Stimulated activated CD4-positive, alpha-beta T cell treated with anti-CD3 and anti-CD28 coated beads, Interleukin-12 subunit alpha, Interleukin-12 subunit beta, amount 100 ng/mL, for 48 hours (primary cell): ENCODE measurements at places on chromosomes 11 and 22.

GRCh38 chr11:62055970-62056369 is 67.8 kb upstream of the INCENP start:
- DNase-seq: no peak

- no peak for DNase-seq
Measured at GRCh38 chr11:17568944-17569343, 21.9 kb downstream of the OTOG start.

- no peak for DNase-seq
Measured at GRCh38 chr11:134691985-134692384, 279.9 kb upstream of the B3GAT1 start.

- DNase-seq: no peak
Measured at GRCh38 chr11:20054584-20054983, 105.7 kb downstream of the DBX1 start.

DNA sequence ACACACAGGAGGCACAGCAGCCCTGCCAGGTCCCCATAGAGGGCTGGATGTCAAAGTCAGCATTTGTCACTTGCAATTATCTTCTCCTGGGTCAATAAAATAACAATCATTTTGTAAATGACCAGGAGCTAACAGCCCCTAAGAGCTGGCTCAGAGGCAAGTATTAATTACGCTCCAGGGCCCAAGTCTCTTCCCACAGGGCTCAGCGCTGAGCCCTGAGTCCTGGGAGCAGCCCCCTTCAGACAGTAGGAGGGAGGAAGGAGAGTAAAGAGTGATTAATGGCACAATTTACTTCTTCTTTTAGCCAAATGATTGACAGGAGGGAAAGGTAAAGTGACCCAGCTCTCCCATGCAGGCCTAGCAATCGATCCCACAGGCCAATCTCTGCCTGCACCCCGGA is 99.0 kb upstream of the DRD2 start:
- DNase-seq: no peak

GRCh38 chr22:35622191-35622913 is 5.2 kb upstream of the MB start:
- no peak for DNase-seq

GRCh38 chr11:134181707-134182106 is 42.1 kb downstream of the NCAPD3 start:
- no peak for DNase-seq

DNA sequence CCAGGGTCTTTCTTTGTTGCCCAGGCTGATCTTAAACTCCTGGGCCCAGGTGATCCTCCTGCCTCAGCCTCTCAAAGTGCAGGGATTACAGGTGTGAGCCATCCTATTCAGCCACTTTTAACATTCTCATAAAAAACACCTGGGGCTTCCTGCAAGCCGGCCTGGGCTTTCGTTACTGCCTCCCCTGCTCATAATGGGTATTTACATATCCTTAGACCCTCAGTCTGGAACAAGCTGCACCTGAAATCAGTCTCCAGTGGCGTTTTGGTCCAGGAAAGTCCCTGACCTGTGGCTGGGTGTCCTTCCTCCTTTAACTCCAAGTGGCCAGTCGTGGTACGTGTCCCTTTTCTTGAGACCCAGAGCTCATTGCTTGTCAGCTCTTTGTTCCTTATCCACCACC is 320.7 kb downstream of the TMEM135 start:
- no peak for DNase-seq

DNA sequence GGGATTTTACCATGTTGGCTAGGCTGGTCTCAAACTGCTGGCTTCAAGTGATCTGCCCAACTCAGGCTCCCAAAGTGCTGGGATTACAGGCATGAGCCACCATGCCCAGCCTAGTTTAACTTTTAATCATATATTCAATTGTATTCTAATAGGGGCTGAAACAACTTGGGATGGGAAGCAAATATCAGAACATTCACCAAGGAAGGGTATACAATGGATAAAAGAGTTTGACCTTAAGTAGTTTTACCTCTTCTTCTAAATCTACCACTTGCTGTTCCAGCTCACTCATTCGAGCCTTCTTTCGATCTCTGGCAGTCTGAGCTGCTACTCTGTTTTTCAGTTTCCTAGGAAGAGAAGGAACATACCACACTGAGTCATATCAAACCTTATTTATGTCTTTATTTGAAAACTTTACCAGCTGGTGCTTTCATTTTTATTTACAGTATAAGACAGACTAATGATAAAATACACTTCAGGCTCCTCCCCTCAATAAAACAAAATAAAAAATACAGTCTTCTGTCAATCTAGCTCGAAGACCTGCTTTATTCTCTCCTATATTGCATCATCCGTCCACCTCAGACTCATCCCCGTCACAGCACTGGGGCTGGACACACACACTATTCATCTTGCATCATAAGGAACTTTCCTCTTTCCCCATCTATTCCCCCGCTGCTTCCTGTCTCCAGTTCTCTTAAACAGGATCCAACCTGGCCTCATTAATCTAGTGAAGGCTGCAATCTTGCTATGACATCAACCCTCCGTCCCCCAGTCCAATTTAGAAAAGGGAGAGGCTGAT is 1.4 kb downstream of the XBP1 start:
- no peak for DNase-seq

GRCh38 chr11:95680169-95680929 is 109.2 kb downstream of the FAM76B start:
- DNase-seq: no peak

DNA sequence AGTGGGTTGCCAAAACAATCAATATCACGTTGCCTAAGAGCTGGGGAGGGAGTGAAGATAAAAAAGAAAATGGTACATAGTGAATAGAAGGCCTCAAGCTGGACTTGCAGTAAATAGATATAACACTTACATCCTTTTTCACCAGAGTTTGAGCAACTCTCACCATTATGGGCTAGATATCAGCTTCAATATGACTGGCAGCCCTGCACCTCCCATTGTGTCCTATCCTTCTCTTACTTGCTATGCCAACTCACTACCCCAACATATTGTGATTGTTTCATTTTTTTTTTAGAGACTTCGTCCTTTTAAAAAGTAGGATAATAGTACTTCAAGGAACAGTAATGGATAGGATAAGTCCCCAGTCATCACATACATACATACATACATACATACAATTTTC is 7.4 kb downstream of the HBG1 start:
- no peak for DNase-seq

DNA sequence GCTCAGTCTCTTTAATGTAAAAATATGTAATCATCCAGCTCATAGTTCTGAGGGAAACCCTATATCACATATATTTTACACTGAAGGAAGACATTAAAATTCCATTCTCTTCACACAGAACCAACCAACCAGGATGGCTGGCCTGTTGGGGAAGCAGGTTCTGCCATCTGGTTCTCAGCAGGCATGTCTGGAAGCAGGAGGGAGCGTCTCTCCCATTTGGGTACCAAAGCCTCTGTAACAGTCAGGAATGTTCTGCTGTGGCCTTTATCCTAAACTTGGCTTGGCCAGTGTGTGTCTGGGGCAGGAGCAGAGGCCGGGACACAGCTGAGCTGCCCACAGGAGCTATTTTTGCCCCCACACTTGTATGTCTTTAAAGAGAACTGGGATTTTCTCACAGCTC is 29.2 kb downstream of the SGSM3 start:
- no peak for DNase-seq

GRCh38 chr22:24512043-24512442 is 16.9 kb downstream of the UPB1 start:
- DNase-seq: no peak

DNA sequence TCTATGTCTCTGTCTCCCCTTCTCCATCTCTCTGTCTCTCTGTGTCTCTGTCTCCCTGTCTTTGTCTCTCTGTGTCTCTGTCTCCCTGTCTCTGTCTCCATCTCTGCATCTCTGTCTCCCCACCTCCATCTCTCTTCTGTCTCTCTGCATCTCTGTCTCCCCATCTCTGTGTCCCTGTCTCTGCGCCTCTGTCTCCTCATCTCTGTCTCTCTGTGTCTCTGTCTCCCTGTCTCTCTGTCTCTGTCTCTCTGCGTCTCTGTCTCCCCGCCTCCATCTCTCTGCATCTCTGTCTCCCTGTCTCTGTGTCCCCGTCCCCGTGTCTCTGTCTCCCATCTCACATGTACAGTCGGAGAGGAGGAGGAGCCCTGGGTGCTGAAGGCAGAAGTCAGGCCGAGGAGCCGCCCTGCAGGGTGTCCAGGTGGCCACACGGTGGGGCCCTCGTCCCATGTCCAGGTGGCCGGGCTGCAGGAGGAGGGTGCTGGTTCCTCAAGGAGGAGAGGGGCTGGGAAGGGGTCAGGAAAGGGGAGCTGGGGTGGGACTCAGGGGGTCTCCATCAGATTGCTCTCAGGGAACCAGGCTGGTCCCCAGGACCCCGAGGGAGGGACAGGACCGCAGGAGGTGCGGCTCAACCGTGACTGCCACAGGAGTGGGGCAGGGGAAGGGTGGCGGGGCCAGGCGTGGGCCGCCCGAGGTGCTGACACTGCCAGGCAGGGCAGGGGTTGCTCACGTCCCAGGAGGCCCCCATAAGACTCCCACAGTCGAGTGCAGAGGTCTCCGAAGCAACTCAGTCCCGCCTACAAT is 25.6 kb upstream of the TH start:
- DNase-seq: peak; percentile 52

DNA sequence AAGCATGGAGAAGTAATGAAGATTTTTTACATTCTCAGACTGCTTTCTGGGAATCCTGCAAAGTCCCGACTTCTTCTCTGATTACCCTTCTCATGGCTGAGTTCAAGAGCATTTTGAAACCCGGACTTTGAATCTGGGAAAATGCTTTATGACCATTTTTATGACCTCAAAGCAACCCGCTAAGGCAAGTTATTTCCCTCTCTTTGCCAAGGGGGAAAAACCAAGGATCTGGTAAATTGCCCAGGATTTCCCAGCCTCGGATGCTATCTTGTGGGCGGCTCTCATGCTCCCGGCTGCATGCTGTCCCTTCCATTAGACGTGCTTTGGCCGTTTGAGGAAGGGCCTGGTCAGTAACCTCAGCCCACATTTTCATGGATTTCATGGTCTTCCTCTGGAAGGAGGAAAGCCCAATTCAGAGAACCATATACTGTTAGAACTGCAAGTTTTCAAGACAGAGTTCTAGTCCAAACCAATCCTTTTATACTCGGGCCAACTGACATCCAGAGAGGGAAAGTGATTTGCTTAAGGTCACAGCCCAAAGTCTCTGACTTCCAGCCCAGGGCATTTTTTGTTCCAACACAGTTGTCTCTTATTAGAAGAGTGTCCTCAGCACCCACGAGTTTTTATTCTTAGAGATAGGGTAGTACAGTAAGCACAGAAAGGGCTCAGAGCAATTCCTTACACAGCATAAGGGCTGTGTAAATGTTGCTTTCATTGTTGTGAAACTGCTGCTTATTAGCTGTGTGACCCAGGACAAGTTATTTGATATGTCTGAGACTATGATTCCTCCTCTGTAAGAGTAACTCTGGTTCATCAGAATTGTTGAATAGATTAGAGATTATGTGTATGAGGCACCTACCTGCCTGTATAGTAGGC is 77.4 kb downstream of the NAV2 start:
- DNase-seq: no peak

DNA sequence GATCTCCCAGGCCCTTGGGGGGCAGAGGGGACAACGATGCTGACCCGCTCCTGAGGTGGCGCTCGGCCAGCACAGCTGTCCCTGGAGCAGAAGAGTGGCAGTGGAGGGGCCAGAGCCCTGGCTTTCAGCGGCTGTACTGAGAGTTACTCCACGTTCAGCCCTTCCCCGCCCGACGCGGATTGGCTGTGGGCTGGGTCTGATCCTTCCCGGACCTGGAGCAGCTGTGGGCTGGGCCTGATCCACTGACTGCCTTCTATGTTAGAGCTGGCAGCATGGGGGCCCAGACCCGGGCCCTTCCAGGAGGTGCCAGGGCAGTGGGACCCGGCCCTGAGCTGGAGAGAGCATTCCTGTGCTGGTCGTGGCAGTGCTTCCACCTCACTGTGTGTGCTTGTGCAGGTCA is 27.8 kb downstream of the YWHAH start:
- DNase-seq: no peak

DNA sequence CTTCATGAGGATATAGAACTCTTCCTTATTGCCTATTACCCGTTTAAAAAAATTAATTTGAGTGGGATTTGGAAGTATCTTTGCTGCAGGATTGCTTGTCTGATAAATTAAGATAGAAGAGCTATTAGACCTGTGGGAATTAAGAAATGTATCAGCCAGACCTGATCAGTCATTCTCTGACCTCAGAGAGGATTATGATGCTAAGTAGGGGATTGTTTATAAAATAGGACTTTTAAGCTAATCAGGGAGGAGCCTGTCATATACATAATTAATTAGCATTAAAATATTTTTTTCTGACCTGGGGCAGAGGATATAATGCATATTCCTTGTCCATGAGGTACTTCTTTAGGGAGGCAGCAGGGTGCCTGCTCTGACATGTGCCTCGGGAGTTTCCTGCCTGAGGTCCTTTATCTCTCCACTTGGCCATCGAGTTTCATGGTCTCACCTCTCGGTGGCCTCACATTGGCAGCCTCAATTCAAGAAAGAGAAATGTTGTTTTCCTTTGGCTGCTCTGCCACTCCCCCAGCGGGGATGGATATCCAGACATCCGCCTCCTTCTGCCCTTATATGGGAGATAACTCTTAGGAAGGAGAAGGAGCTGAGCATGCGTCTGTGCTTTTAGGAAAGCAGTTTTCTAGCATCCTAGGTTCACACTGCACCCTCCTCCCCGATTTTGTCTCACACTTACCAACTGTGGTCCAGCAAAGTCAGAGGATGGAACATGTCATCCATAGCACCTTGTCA is 41.1 kb downstream of the DIXDC1 start:
- DNase-seq: no peak

GRCh38 chr11:104142698-104143097 is 21.2 kb downstream of the PDGFD start:
- DNase-seq: no peak

- DNase-seq: no peak
Measured at GRCh38 chr11:9636691-9637090, 27.2 kb upstream of the SWAP70 start.

GRCh38 chr22:45744442-45744841 is 72.8 kb downstream of the ATXN10 start:
- DNase-seq: no peak

DNA sequence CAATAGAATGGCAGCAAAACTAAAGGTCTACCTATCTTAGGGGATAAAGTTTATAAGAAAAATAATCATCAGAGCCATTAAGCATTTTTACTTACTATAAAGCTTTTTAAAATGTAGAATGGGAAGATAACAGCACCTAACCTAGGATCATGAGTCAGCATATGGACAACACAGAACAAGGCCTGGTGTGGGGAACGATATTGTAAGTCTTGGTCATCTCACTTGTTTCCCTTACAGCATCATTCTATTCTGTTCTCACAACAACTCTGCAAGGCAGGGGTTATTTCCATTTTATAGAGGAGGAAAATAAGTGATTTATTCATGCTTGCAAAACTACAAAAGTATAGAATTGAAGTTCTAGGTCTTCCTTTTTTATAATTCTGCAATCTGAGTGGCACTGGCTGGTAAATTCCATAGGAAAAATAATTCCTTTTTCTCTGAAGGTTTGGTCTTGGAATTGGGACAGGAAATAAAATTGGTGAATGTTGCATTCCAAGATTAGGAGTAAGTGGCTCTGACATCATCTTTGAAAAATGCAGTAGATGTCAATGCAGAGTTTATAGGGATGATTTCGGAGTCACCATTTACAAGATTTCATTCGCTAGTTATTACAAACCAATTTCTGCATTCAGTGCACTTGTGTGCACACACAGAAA is 423.0 kb downstream of the DYNC2H1 start:
- no peak for DNase-seq
